ENCODE measurements at places on chromosomes 2 and 18.

DNA sequence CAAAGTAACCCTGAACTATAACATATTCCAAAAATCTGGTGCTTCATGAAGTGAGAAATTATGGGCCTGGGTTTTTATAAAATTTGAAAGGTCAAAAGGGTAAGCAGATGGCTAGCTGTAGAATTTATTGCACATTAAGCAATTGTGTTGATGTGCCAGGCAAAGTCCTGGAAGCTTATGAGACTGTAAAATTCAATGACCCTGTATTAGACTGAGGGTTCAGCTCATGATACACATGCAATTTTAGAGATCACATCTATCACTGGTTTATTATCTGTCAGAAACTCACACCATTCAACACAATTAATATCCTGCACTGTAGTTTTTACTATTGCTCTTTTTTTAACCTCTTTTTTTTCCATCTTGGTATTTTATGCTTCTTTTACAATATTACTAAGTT lies 1162.6 kb upstream of the SLC39A10 start:
- no peak for DNase-seq

GRCh38 chr2:58896638-58897037 lies 655.5 kb upstream of the FANCL start:
- no peak for DNase-seq

DNA sequence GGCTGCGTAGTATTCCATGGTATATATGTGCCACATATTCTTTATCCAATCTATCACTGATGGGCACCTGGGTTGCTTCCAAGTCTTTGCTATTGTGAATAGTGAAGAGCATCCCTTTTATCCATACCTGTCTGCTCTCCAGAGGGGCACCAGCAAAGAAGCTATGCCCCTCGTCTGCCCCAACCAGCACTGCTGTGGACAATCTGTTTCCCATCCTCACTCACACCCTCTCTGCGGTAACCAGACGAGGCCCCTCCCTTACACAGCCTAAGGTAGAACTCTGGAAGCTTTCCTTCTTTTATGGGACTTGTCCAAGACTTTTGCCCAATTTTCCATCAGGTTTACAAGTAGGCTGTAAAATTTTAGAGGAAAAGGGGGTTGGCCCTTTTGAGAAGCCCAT lies 24.9 kb downstream of the TTR start:
- no peak for DNase-seq

- DNase-seq: no peak
Observed at GRCh38 chr2:11573418-11574175, 39.8 kb downstream of the GREB1 start.

- DNase-seq: no peak
Observed at GRCh38 chr2:99670768-99671734, 181.2 kb upstream of the REV1 start.

GRCh38 chr18:76568731-76569130 lies 73.7 kb upstream of the ZNF516 start:
- DNase-seq: no peak

- DNase-seq: no peak
Observed at GRCh38 chr2:71348302-71348701, 16.7 kb downstream of the ZNF638 start.

GRCh38 chr2:216758256-216759155 lies 63.2 kb upstream of the IGFBP5 start:
- no peak for DNase-seq

DNA sequence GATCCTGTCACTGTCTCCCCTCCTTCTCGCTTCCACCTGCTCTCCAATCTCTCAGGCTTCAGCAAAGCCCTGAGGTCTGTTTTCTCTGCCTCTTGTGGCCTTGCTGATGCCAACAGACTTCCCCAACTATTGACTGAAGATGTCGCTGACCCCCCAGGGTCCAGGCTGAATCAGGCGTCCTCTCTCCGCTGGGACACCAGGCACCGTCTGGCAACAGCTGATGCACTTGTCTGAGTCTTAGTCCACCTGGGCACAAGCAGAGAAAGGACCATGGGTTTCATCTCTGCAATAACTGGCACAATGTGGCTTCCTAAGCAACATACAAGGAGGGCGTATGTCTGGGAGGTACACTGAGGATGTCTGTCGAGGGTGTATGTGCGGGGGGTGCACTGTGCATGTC lies 248.7 kb upstream of the MYT1L start:
- no peak for DNase-seq

DNA sequence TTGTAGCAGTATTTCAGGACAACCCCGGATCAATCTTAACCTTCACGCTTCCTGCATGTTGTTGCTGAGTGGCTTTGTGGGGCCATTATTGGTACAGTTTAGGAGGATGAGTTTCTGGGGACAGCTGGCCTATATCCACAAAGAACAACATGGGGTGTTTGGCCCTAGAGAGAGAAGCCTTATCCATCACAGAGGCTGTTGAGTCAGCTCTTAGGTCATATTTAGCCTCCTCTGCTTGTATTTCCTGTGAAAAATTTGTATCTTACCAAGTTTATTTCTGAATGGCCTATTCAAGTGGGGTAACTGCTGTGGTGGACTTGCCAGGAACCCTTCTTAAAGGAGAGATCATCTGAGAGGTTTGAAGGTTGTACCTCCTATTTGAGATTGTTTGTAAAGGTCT lies 77.6 kb downstream of the MAP4K4 start:
- DNase-seq: no peak

DNA sequence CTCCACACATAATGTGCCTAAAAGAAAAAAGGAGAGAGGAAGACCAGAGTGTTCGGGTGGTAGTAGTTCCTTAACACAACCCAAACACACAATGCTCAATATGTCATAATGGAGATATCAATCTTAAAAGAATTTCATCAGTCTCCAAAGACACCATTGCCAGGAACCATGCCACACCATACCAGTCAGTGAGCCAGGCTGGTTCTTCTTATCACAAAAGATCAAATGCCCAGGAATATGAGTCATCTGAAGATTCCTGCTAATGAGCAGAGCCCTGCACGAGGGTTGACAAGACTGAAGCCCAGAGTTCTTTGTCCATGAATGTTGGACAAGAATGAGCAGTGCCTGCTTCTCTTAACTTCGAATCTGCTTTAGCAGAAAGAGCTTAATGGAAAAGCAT lies 262.3 kb downstream of the ZNF516 start:
- DNase-seq: no peak

DNA sequence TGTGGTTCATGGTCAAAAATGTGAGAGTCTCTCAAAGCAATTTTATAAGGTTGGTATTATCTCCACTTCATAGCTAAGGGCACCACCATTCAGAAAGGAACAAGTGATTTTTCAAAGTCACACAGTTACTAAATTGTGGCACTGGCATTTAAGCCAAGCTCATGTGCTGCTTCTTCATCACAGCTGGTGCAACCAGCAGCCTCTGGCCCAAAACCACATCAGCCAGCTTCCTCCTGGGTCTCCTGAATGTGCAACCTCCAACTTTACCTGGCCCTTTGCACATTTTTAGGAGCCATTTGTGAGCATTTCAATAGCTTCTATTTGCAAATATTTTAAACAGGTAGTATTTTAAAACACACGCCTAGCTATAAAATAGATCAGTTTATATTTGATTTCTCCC lies 293.7 kb downstream of the BCL11A start:
- no peak for DNase-seq

DNA sequence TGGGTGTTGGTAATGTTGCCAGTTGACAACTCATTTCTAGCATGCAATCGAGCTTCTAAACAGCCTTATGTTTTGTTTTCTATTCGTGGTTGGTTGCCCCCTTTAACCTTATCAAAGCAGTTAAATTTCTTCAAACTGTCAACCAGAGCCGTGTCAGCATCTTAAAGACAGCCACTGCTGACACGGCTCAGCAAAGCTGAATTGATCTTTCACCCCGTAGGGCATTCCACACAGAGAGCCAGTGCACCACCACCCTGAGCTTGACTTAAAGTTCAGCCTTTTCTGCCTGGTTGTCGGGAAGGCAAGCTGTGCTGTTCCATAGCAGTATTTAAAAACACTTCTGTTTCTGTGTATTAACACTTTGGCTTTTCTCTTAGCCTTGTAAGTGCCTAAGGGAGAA lies 355.0 kb upstream of the CHST9 start:
- no peak for DNase-seq

- no peak for DNase-seq
Observed at GRCh38 chr2:26587994-26588393, 53.2 kb downstream of the CIB4 start.

DNA sequence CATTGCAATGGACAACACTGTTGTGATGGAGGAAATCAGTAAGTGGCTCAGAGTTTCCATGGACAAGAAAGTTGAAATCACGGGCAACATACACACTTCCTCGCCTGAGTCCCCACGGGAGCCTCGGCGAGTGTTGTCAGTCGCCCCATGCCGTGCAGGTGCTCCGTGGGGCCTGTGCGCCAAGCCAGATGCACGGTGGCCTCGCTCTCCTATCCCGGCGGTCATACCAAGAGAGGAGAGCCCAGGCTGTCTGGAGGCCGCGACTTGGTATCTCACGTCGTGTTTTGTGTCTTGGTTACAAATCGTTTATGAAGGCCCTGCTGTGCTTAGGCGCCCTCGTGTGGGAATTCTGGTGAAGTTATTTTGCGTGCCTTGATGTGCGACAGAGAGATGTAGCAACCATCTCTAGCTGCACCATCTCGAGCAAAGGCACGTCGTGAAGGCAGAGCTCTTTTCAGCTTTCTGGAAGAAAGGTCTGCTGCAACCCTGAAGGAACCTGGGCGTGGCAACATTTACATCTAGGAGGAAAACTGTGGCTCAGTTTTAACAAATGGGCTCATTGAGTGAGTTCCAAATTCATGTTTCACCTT lies 21.8 kb downstream of the ATG4B start:
- DNase-seq: no peak

GRCh38 chr2:10431797-10432196 lies 16.3 kb downstream of the ODC1 start:
- DNase-seq: no peak
